ENCODE measurements at places on chromosomes 6 and 20.
A peak's percentile ranks its signal among the peaks of the same experiment; 100 is the strongest.

DNA sequence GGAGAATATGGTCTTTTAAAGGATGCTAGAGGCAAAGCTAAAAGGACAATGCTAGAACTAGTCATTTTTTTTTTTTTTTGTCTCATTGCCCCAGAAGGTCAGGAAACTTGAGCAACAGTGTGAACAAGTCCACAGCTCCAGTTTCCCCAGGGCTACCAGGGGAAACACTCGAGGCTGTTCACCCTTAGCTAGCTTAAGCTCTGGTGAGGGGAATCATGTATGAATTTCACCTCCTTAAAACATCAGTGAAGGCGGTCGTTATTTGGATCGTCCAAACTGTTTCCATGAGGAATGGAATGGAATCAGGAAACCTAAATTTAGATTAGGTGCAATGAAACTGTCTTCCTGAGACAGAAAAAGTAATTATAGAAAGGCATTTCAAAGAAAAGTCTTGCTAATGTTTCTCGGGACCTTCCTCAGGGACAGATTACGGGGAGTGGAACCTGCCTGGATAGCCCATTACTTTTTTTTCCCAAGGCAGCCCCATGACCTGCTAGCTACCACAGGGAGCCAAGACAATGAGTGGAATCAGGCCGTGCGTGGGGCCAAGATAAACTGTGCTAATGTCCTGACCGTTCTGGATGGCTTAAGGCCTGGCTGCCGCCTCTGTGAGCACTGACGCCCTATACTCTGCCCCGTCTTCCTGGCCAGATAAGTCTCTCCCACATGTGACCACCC, 164.8 kb upstream of the SGK1 start:
- peak; percentile 41 for DNase-seq

GRCh38 chr20:62875419-62876361, 14.1 kb upstream of the TCFL5 start:
- DNase-seq = peak; percentile 85

DNA sequence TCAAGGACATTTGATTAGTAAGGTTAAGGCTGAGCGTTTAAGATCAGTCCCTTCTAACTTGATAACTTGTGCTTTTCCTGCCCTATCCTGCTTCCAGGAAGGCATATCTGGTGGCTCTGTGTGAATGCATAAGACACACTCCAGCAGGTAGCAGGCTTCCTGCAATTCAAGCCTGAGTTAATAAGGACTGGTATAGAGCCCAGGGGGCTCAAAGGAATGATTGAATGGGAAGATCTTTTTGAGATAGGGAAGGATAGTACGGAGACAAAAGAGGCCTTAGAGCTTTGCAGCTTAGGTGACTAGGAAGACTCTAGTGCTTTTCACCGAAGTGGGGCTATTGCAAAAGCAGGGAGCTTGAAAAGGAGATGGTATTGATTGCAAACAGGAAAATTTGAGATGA, 307.1 kb downstream of the GRIK2 start:
- no peak for DNase-seq

DNA sequence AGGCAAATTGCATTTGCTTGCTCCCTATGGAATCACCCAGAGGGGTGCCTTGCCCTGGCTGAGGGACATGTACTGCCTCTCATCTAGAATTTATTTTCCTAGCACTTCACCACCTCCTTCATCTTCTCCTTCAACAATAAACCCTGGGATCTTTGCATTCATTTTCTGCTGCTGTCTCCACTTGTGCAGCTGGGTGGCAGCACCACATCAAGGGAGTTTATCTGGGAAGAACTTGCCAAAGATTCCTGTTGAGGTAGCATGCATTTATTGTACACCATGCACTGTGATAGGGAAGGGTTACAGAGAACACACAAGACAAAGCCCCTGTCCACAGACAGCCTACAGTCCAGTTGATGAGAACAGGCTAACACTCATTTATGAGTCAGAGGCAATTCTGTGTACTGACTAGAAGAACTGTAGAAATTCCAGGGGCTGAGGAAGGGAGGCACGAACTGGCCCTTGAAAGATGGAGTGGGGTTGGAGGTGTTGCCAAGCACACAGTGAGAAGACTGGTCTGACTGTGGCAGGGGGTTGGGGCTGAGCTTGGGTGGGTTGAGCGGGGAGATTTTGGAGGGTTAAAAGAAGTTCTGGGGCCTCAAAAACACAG, 17.5 kb downstream of the C20orf173 start:
- DNase-seq = peak; percentile 51

DNA sequence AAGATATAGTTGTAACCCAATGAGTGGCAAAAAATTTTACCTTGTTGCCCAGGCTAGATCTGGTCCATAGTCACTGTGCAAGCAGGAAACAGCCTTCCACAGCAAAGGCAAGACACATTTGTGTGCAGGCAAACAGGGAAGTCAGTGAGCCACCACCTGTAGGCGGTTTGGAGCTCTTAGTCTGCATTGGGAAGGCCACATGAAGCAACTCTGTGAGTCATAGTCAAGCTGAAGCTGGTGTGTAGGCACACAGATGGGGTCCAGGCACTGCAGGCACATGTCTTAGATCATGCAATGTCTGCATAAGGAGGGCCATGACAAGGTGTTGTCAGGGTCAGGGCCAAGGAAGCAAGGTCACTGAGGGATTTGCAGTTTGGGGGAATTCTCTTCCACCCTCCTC, 543.2 kb upstream of the EPHA7 start:
- DNase-seq = no peak
